ENCODE measurements at places on chromosomes 3 and 15.

- no peak for DNase-seq
Measured at GRCh38 chr15:22226034-22226790, 145.9 kb downstream of the OR4M2 start.

GRCh38 chr3:50873376-50874157 is 198.8 kb downstream of the DOCK3 start:
- no peak for DNase-seq

- no peak for DNase-seq
Measured at GRCh38 chr3:171649267-171649666, 161.0 kb downstream of the PLD1 start.

DNA sequence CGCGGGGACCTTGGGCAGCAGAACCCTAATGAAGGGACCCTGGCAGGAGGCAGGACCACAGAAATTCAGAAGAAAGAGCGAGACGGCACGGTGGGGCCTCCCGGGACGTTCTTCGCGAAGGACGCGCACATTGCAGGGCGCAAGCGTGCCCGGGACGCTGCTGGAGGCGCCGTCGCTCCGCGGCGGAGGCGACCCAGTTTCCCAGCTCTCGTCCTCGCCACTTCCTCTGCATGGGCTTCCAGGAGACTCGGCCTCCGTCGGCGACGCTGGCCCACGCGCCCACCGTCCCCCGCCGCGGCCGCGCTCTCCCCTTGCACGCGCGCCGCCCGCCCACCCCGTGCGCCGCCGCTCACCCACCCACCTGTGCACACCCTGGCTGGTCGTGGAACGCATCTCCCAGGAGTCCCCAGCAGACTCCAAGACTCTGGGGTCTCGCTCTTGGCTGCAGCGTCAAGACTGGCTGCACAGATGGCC is 31.8 kb upstream of the SMAD3 start:
- no peak for DNase-seq

DNA sequence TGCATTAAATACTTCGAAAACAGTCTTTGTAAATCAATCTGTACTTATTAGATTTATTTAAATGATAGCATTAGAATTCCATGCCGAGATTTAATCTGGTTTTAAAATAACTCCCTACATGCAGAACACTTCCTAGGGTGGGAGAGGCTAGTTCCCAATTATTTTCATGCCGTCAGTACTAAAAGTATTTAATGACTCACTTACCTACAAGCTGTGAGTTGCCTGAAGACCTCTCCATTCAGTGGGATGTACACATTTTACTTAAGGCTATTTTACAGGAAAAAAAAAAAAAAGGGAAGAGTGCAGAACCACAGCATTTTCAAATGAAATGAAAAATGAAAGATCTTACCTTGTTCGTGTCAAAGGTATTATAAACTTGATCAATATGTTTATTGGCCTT is 469 bp downstream of the GUCA1C start:
- no peak for DNase-seq

Data from Caco-2 (cell line).